Stimulated activated CD8-positive, alpha-beta memory T cell treated with anti-CD3 and anti-CD28 coated beads, Interleukin-4, amount 100 ng/mL, for 1 hour (primary cell): ENCODE measurements at places on chromosomes 3 and 15.

DNA sequence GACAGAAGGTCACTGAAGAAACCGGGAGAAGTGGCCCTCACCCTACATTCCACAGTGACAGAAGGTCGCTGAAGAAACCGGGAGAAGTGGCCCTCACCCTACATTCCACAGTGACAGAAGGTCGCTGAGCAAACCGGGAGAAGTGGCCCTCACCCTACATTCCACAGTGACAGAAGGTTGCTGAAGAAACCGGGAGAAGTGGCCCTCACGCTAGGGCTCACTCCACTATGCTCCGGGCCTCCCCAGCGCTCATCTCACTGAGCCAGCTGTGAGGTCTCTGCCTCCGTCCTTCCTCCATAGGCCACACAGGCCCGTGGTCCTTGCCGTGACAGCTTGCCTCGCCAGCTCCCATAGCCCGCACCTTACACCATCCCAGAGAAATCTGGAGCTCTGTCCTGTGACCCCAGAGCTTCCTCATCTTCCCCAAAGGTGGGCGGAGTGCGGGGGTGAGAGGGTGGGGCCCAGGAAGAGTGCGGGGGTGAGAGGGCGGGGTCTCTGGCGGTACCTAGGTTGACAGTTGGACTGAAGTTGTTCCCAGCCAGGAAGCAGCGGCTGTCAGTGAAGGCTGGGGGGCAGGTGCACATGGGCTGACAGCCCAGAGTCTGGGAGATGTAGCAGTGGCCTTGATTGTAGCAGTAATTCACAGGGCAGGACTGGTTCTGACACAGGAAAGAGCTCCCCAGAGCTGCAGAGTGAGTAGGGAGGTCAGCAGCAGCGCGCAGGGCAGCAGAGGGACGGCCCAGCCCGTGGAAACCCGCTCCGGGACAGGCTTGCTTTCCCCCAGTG, 32.0 kb downstream of the MUC20 start:
- no peak for DNase-seq

- no peak for DNase-seq
These were observed 179.3 kb downstream of the ZPLD1 start for GRCh38 chr3:102614021-102614569.

- no peak for DNase-seq
These were observed 105.7 kb upstream of the TRPM1 start for GRCh38 chr15:31207246-31207645.

- no peak for DNase-seq
These were observed 18.1 kb downstream of the CSPG4 start for GRCh38 chr15:75694241-75695182.

DNA sequence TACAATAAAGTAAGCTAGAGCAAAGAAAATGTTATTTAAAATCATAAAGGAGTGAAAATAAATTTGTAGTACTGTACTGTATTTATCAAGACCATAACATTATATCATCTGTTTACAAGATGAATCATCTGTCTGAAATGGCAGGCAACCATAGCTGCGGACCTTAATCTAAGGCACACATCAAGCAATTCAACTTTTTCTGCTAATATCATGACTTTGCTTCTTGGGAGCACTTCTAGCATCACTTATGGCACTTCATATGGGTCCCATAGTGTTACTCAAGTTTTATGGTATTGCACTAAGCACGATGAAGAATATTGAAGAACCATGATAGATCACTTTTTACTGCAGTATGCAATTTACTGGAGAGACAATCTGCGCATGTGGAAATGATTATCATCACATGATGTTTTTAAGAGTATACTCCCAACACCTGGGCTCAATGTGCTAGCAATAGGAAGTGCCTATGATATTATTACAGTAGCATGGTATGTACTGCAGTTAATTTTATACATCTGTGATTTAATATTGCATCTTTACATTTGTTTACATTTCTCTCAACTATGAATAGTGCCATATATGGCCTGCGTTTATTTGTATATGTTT, 137.7 kb upstream of the NECTIN3 start:
- no peak for DNase-seq

- DNase-seq: no peak
These were observed 29.1 kb downstream of the PRR20G start for GRCh38 chr3:127258733-127259132.

GRCh38 chr3:192916371-192917027, 1.2 kb downstream of the MB21D2 start:
- no peak for DNase-seq

- DNase-seq: no peak
These were observed 5.6 kb downstream of the CCR1 start for GRCh38 chr3:46202535-46202934.

DNA sequence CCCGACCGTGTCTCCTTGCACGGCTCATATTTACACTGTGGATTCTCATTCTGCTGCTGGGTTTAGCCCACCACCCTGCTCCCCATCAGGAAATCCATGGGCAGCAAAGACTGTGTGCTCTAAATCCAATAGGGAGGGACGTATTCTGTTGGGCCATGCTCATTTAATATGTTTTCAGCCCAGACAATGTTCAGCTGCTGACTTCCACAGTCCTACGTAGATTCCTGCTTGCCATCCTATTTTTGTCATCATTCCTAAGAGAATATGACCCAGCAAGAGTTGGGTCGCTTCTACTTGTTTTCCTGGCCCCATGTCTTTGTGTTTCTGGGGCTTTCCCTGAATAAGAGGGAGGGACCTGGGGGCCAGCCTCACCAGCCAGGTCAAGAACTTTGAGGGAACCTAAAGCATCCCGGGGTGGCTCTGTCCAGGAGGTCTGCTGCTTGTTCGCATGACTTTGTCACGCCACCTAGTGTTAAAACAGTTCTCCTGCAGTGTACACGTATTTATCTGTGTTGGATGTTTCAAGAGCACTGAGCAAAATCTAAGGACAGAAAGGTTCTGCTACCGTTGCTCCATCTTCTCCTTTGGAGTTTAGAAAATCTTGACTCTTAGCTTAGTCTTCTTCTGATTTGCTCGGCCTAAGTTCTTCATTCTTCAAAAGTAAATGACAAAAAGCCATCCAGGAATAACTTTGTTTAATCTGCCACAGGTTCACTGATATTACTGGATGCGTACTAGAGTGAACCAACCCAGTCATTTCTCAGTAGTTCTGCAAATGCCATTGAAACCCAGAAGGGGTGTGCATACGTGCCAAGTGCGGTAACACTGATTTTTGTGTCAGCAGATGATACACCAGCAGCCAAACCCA, 79.8 kb upstream of the NR2E3 start:
- DNase-seq: no peak

DNA sequence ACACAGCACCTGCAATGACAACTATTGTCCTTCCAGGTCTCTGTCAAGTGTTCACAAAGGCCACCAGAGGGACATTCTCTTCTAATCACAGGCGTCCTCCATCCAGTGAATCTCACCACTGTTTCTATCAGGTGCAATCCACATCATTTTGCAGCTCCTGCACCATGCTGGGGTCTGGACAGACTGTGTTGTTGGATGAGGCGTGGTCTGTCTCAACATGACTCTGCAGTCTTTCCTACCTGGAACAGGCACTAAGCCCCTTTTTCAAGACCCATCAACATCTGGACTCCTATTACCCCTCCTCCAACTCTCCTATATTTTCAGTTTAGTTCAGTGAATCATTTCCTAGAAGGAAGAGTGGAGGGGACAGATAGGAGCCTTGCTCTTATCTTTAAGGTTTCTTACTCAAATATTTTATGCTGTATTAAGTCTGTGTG, 31.5 kb upstream of the VEPH1 start:
- no peak for DNase-seq

- DNase-seq: no peak
These were observed 39.0 kb upstream of the MYO5C start for GRCh38 chr15:52334491-52335160.

GRCh38 chr3:148955544-148956346, 35.6 kb upstream of the GYG1 start:
- no peak for DNase-seq

- no peak for DNase-seq
These were observed 147.4 kb downstream of the CHST2 start for GRCh38 chr3:143266927-143267326.

DNA sequence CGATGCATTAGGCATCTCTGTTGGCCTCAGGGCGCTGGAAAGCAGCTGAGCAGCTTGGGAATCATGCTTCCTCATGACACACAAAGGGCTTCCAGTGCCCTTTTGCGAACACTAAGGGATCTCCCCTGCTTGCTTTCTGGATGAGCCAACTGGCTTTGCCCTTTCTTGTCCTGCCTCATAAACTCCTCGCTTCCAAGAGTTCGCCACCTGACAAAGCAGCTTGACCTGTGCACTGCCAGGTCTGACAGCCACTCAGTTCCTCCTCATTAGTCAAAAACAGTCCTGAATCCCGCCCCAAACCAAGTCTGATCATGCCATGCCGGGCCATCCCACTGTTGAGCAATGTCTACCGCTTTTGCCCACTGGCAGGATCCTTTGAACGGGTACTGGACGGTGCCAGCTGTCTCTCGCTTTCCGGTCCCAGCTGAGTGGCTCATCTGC, 265.4 kb upstream of the LYSMD4 start:
- no peak for DNase-seq

GRCh38 chr3:191952609-191953008, 491.6 kb downstream of the PYDC2 start:
- DNase-seq: no peak

- DNase-seq: no peak
These were observed 31.7 kb downstream of the AKAP13 start for GRCh38 chr15:85412066-85412465.

GRCh38 chr15:40054855-40055575, 16.0 kb upstream of the SRP14 start:
- no peak for DNase-seq

DNA sequence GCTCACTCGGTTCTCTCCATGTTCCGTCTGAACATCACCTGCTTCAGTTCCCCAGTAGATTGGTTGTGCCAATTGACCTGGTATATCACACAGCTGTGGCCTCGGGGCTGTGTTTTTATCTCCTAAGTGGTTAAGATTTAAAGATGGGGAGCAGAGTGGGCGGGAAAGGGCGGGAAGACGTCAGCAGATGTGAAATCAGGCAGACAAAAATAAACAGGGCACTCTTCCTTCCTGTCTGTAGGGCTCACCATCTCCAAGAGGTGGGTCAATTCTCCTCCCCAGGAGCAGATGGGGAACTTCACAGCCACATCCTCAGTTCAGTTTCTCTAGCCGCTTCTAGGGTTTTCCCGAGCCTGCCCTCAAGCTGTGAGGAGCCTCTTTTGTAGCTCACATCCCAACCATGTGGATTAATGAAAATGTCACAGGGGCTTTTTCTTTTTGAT, 26.8 kb upstream of the LIMD1 start:
- no peak for DNase-seq

DNA sequence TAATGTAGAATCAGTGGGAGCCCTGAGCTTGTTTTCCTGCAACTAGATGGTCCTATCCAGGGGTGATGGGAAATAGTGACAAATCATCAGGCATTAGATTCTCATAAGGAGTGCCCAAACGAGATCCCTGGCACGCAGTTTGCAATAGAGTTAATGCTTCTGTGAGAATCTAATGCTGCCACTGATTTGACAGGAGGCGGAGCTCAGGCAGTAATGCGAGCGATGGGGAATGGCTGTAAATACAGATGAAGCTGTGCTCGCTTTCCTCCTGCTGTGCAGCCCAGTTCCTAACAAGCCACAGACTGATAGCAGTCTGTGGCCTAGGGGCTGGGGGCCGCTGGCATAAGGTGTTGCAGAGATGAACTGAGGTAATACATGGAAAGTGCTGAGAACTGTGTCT, 28.3 kb upstream of the TMEM42 start:
- DNase-seq: no peak

- no peak for DNase-seq
These were observed 47.6 kb upstream of the ST8SIA2 start for GRCh38 chr15:92346063-92346462.

DNA sequence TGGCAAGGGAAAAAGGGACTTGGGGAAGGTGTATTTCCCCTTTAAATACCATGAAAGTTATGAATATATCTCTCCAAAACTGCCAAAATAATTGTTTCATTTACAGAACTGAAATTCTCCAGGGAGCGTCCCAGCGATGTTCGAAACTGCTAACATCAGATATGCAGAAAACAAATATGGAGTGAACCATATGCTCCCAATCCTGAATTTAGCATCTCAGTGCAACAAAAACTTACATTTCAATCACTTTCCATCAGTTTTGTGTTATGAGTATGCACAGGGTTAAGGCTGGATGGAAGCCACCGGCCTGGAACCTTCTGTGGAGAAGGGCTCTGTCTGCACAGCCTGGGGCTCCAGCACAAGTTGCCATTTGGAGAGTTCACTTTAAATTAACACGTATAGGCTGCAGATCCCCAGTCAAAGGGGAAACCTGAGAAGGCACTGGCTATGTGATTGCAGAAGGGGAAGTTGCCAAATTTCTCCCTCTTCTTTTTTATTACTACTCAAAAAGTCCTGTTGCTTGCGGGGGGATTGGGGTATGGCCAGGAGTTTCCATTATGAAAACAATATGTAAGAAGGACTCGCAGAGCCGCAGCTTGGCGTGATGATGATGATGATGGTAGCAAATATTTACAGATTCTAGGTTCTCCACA, 56.9 kb upstream of the FOXP1 start:
- DNase-seq: no peak

DNA sequence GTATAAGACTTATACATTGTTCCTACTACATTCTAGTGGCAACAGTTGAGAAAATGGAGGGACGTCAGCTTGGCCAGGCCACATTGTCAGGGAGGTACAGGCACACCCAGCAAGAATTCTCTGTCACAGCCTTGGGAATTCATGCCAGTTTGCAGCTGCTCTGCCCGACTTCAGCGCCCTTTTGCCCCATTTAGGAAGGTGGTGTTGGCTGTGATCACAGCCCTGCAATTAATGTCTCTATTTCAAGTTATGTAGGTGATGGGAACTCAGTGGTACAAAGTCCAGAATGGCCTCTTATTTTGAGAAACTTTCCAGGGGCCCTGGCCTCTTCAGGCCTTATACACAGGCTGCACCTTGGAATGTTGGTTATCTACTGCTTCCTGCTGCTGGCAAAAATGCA, 26.7 kb downstream of the AMOTL2 start:
- no peak for DNase-seq

DNA sequence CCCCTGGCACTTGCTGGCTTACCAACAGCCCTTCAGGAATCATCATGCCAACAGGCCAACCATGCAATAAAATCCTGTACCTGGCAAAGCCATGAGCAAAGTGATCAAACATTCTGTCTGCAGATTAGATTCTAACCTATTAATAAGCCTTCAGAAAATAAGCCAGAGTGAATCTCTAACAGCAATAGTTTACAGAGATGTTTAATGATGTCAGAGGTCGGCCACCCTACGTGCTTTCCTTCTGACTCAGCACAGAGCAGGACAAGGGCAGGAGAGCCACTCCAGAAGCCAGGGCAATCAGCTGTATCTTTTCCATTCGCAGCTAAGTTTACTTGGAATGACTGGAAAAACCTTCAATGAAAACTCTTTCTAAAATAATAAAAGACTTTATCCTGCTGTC, 13.1 kb downstream of the COL8A1 start:
- DNase-seq: no peak

DNA sequence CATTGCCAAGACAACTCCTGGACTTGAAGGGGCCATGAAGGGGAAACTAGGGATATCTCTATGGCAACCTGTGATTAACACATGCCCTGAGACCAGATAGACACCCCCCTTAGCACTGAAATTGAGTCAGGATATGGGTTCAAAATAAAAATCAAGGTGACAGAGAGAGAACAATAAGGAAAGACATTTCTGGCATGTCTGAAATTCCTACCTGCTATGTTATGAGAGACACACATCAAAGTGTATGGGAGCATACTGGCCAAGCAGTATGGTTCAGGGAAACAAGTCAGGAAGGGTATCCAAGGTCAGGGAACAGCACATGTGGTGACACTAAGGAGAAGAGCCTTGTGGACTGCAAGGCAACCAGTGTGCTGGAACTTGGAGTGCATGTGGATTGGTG, 388.7 kb downstream of the SHQ1 start:
- DNase-seq: no peak

GRCh38 chr3:123449102-123449996, 459 bp upstream of the ADCY5 start:
- DNase-seq: no peak
